Stimulated activated CD4-positive, alpha-beta T cell treated with anti-CD3 and anti-CD28 coated beads, Interleukin-1b, Interleukin-23, amount 100 ng/mL, for 1 hour (primary cell): ENCODE measurements at places on chromosomes 1 and 21.
A peak's percentile ranks its signal among the peaks of the same experiment; 100 is the strongest.

GRCh38 chr1:41868241-41868998 lies 50.3 kb downstream of the HIVEP3 start:
- DNase-seq: no peak

- DNase-seq: no peak
These were observed 2.0 kb downstream of the ADAMTS1 start for GRCh38 chr21:26842974-26843932.

DNA sequence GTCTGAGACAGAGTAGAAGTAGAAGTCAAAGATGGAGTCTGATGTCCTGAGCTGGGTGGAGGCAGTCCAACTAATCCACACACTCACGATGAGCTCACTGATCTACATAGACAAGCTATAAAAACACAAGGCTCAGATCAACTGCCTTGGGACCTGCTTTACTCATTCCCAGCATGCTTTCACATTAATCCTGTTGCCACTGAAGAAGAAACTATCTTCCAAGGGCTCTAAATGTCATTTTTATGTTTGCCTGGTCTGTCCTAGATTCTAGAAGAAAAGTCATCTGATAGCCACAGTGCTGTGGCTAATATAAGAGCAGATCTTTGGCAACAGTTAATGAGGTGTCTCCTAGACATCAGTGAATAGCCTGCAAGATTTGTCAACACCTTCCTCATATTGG lies 522.7 kb downstream of the NUF2 start:
- DNase-seq: no peak

DNA sequence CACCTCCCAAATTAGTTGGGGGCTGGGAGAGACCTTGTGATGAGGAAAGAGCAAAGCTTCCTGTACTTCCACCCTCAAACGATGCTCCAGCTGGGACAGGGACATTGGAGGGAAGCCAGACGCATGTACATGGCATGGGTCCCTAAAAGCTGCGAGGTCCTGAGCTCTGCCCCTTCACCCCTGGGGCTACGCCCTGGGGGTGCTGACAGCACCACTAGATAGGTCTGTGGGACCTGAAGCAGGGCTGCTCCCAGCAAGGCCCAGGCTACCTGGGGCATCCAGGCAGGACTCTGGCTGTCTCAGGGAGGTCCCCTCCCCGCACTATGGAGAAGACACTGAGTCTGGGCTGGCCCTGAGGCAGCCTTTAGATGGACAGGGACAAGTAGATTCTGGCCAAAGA lies 83.4 kb downstream of the DMRTB1 start:
- no peak for DNase-seq

GRCh38 chr1:236514703-236515442 lies 8.9 kb upstream of the LGALS8 start:
- DNase-seq: no peak

DNA sequence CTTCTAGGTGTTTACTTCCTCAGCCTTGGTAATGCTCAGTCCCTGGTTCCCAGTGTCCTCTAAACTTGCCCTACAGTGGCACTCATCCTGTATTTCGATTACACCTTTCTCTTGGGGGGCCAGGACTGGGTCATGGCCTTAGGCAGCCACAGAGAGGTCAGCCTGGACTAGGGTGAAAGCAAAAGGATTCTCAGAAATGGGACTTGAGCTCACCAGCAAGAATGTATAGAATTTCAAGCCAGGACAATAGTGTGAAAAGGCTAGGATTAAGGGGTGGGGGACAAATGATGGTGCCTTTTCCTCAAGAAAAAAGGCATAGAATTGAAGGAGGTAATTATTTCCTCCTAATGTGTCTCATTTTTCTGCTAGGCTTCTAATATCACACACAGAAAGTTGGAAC lies 166.8 kb upstream of the RUNX1 start:
- no peak for DNase-seq

DNA sequence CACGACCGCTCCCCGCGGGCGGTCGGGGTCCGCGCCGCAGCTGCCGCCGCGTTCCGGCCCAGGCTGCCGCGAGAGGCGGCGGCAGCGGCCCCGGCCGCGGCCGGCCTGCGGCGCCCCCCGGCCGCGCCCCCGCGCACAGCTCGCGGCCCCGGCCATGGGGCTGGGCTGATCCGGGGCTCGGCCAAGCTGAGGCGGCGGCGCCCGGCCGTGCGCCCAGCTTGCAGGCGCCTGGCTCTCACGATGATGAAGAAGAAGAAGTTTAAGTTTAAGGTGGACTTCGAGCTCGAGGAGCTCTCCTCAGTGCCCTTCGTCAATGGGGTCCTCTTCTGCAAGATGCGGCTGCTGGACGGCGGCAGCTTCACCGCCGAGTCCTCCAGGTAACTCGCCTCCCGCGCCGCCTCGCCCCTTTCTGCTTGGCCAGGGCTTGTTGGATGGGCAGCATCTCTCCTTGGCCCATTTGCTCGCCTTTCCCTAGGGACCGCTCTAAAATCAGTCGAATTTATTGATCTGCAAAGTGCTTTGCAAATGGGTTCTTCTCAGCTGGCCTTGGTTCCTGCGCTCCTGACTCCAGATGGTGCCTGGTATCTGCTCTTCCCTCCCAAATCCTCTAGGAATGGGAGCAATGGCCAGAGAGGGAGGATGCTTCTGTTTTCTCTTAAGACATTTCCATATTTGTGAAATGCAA lies 431 bp downstream of the EEIG2 start:
- DNase-seq: no peak

GRCh38 chr1:219373616-219373935 lies 199.9 kb downstream of the LYPLAL1 start:
- DNase-seq: no peak

DNA sequence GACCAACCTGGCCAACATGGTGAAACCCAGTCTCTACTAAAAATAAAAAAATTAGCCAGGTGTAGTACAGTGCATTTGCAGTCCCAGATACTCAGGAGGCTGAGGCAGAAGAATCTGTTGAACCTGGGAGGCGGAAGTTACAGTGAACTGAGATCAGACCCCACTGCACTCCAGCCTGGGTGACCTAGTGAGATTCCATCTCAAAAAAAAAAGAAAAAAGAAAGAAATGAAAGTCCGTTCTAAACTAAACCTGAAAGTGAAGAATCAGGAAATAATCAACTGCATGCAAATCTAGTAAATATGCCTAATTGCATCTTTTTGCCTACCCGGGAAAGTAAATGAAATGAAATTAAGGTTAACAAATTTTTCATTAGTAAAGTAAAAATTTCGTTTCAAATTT lies 99.6 kb downstream of the ZZZ3 start:
- no peak for DNase-seq

DNA sequence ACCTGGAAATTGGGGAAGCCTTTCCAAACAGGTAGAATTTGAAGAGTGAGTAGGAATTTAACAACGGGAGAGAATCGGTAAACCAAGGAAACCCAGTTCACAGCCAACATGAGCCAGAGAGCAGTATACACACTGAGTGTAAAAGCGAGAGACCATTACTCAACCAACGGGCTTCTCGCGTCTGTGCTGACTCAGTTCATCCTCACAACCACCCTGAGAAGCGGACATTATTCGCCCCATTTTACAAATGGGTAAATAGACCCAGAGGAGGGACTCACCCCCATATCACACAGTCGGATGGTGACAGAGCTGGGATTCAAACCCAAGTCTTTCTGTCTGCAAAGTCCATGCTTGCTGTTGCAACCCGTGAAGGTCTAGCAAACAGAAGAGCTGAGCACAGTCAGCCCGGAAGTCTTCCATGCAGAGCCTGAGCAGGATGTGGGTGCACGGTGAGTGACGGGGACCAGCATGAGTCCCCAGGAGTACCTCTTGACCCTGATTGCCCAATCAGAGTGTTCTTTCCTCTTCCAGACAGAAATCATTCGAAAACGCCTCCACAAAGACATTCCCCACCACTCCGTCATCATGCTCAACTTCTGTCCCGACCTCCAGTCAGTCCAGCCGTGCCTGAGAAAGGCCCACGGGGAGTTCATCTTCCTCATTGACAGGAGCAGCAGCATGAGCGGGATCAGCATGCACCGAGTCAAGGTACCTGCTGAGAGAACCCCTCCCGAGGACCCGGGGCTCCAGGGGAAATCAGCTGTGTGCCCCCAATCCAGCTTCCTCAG lies 32.3 kb downstream of the VWA5B1 start:
- DNase-seq: no peak

- no peak for DNase-seq
These were observed 704.8 kb upstream of the RGS18 start for GRCh38 chr1:191453487-191453886.

- no peak for DNase-seq
These were observed 20.4 kb upstream of the SMAP2 start for GRCh38 chr1:40353082-40353481.

- DNase-seq: no peak
These were observed 7.7 kb downstream of the ENSA start for GRCh38 chr1:150621497-150622302.

- DNase-seq: no peak
These were observed 15.4 kb downstream of the PYHIN1 start for GRCh38 chr1:158946785-158947184.

GRCh38 chr1:111205714-111206050 lies 5.2 kb upstream of the DENND2D start:
- DNase-seq: no peak

DNA sequence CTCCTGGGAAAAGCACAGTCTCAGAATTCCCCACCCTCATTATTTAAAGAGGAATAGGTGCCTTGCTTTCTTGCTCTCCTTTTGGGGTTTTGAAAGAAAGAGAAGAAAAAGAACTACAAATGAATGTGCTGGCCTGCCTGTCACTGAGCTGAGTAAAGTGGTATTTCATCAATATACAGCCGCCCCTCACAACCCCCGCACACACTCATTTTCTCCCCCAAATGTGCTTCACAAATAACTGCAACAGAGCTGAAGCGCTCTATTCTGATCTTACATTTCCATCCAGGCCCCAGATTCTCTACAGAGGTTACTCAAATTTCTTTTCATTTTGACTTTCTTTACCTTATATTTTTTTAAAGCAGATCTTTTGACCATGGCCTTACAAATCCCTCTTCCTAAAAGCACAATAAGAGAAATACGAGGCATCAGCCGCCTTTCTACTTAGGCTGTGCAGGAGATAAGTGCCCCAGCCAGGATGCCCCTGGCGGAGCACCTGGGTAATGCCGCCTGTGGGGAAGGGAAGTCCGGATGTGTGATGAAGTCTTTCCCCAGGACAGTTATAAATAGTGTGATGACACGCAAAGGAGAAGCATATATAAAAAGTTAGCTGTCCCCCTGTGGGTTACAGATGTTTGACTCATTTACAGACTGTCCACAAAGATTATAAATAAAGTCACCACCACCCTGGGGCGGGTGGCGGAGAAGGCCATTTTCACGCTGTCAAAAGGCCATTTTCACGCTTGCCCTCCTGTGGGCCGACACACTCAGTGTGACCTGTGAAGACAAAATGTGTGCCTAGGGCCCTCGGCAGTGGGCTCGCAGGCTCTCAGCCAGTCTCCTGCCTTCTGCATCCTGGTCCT lies 6.5 kb downstream of the KCNN3 start:
- no peak for DNase-seq

DNA sequence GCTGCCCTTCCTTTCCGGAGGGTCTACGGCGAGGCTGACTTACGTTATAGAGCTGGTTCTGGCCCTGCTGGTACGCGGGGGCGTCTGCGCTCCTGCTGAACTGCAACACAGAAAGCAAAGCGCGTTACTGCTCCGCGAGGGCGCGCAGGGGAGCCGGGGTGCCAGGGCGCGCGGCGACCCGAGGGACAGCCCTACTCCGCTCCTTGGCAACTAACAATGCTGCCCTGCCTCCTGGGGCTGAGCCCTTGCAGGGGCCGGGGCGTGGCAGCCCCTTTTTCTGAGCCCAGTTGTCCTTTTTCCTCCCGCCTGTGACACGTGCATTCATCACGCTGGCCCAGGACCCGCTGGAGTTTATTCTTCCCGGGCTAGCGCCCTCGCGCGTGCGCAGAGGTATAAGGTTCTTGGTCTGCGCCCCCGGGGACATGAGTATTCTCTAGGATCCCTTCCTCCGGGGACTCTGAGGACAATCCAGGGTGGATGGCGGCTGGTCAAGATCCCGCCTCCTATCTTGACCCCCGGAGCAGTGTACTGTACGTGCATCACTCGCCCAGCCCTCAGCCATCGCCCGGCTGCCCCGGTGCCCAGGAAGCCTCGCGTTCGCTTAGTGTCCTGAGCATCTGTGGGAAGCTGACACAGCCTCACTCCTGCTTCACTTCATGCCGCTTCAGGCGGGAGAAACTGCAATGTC lies 78.9 kb downstream of the CD247 start:
- DNase-seq: no peak

GRCh38 chr1:177710696-177711620 lies 258.9 kb downstream of the SEC16B start:
- DNase-seq: no peak

GRCh38 chr1:16421201-16421600 lies 16.0 kb downstream of the SPATA21 start:
- no peak for DNase-seq

GRCh38 chr21:28387220-28387619 lies 605.5 kb downstream of the LTN1 start:
- no peak for DNase-seq

GRCh38 chr1:159989581-159989980 lies 35.5 kb upstream of the SLAMF9 start:
- no peak for DNase-seq

GRCh38 chr1:88376421-88376820 lies 307.7 kb upstream of the PKN2 start:
- DNase-seq: no peak

- DNase-seq: peak; percentile 17
These were observed 734 bp downstream of the MED18 start for GRCh38 chr1:28329395-28330153.

GRCh38 chr1:18041102-18041501 lies 66.5 kb upstream of the IGSF21 start:
- DNase-seq: no peak

- DNase-seq: no peak
These were observed 39.2 kb downstream of the SPEN start for GRCh38 chr1:15886611-15887167.

DNA sequence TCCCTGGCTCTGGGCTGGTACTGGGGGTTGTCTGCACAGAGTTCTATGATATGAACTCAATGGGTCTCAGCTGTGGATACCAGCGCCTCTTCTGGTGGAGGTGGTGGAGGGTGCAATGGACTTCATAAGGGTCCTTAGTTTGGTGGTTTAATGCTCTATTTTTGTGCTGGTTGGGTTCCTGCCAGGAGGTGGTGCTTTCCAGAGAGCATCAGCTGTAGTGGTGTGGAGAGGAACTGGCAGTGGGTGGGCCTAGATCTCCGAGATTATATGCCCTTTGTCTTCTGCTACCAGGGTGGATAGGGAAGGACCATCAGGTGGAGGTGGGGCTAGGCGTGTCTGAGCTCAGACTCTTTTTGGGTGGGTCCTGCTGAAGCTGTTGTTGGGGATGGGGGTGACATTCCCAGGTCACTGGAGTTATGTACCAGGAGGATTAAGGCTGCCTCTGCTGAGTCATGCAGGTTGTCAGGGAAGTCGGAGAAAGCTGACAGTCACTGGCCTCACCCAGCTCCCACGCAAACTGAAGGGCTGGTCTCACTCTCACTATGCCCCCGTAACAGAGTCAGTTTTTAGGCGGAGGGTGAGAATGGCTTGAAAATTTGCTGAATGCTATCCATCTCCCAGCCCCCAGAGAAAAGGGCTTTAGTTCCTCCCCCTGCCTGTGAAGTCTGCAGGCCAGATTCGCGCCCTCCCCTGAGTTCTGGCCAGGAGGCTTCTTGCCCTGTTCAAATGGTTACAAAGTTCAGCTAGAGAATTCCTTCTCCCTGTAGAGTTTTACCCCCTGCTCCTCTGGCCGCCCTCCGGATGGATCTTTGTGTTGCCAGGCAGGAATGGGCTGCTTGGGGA lies 902.9 kb downstream of the LTN1 start:
- no peak for DNase-seq
